Putamen (tissue), 1 donor: ENCODE measurements at places on chromosomes 5 and 9.

- no peak for DNase-seq
Observed at GRCh38 chr5:33282696-33283095, 158.1 kb upstream of the TARS1 start.

- no peak for DNase-seq
Observed at GRCh38 chr9:32596096-32596865, 23.3 kb upstream of the NDUFB6 start.

DNA sequence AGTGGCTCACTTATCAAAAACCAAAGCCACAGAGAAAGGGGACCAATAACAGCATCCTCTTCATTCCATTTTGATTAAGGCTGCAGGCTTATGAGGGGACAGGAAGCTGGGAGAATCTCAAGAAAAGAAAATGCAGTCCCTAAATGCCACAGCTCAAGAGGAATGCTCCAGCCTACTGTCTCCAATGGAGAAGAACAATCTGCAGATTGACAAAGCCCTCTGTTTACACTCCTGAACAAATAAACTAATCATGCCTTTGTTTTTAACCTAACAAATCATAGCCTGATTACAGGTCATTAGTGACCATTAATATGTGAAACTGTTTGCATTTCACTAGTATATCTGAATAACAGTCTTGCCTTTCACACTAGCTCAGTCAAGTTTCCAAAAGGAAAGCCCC, 26.5 kb downstream of the PPP2R2B start:
- DNase-seq = no peak

DNA sequence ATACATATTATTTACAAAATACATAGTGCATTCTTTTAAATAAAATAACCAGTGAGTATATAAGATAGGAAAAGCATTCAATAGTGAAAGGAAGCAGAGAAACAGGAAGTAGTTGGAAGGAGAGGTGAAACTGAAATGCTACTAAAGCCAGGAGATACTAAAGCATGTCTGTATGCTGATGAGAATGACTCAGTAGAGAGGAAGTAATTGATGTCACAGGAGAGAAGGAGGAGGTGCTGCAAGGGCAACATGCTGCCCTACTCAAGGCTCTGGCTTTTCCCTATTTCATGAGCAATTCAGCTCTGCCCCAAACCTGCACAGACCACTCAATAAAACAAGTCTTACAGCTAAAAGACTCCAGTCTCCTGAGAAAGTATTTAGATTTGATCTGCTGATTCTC, 108.5 kb upstream of the TXNDC8 start:
- no peak for DNase-seq

- DNase-seq = no peak
Observed at GRCh38 chr5:35031276-35031675, 16.5 kb downstream of the AGXT2 start.

DNA sequence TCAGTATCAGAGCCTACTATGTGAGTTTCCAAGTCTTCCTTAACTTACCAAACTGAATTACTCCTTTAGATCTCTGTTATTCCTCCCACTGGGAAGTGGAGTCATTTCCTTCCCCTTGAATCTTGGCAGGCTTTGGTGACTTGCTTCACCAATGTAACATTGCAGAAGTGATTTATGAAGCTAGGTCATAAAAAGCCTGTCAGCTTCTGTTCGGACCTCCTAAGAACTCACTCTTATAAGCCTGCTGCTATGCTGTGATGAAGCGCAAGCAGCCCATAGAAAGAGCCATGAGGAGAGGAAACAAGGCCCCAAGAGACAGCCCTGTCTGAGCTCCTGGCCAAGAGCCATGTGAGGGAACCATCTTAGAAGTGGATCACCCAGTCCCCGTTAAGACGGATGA, 14.2 kb upstream of the FOXB2 start:
- DNase-seq = no peak

DNA sequence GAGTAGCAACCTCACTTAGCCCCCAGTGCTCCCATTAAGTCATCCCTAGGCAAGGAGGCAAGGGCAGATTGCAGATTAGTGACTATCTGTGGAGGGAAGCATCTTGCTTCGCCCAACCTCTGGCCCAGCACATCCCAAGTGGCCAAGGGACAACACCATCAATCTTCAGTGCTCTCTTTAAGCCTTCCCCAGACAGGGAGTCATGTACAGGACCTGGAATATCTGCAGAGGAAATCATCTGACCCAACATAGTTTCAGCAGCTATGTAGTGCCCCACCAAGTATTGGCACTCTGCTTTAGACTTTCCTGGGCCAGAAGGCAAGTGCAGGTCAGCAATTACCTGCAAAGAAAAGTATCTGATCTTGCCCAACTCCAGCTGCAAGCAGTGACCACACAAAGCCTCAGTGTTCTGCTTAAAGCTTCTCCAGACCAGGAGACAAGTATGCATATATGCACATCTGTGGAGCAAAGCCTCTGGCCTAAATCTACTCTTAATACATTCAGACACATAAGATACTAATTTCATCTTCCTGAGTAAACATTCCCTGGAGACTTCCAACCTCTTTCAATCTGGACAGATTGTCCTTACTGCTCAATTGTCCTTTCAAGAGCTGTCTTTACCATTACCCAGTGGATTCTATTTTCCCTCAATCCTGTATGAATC, 224.8 kb upstream of the VLDLR start:
- DNase-seq = no peak

- DNase-seq = no peak
Observed at GRCh38 chr9:18906656-18907395, 126.2 kb downstream of the SAXO1 start.

GRCh38 chr9:79674052-79674777, 102.5 kb downstream of the TLE4 start:
- DNase-seq = no peak

DNA sequence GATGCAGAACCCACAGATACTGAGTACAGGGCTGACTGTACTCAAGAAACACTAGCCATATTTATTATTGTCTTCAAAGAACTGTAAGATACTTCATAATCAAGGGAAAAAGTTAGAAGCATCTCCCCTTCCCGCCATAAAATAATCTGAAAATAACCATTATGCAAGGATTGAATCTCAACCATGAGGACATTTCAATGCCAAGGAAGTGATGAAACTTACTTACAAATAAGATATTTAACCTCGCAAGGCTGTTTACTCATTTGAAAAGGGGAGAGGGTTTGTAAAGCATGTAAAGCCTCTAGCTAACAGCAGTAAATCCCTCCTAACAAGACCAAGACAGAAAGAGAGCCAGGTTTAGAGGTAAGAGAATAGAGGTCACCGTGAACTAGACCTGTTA, 6.3 kb downstream of the MYO10 start:
- no peak for DNase-seq
